ENCODE measurements at places on chromosomes 7 and 10. TPM values are rescaled to one million over a fixed set of nuclear protein-coding genes. Genes with fewer than 3 reads are reported as not detected.

FAM107B gene
- polyA plus RNA-seq: 112 TPM

ZNF727 gene
- polyA plus RNA-seq: 0.32 TPM

H2BK1 gene
- polyA plus RNA-seq: not detected

NMT2 gene
- 34.7 TPM for polyA plus RNA-seq

AS3MT gene
- polyA plus RNA-seq: 19.5 TPM

BICC1 gene
- 89.3 TPM for polyA plus RNA-seq

COL17A1 gene
- 0.29 TPM for polyA plus RNA-seq

TAS2R3 gene
- polyA plus RNA-seq: 0.19 TPM

TMEM196 gene
- polyA plus RNA-seq: not detected

DENND2A gene
- 40.4 TPM for polyA plus RNA-seq

MCM7 gene
- 157 TPM for polyA plus RNA-seq

MLXIPL gene
- 1.5 TPM for polyA plus RNA-seq

MAD1L1 gene
- polyA plus RNA-seq: 26.0 TPM

TSPAN33 gene
- polyA plus RNA-seq: 79.3 TPM

MEOX2 gene
- polyA plus RNA-seq: 3.1 TPM

RPEL1 gene
- 0.18 TPM for polyA plus RNA-seq

C10orf95 gene
- 0.62 TPM for polyA plus RNA-seq

FAM25A gene
- polyA plus RNA-seq: not detected

LIPM gene
- 0.11 TPM for polyA plus RNA-seq

CRPPA gene
- polyA plus RNA-seq: 5.2 TPM

SVOPL gene
- polyA plus RNA-seq: 2.3 TPM

CHN2 gene
- polyA plus RNA-seq: 20.8 TPM

PON1 gene
- polyA plus RNA-seq: 0.92 TPM

PNLIPRP1 gene
- 0.21 TPM for polyA plus RNA-seq

ZP3 gene
- polyA plus RNA-seq: 2.1 TPM

MMP21 gene
- 0.29 TPM for polyA plus RNA-seq

CHAT gene
- not detected for polyA plus RNA-seq

DNAJC1 gene
- polyA plus RNA-seq: 32.8 TPM

HYAL4 gene
- polyA plus RNA-seq: not detected

LLCFC1 gene
- 0.35 TPM for polyA plus RNA-seq

PGAM2 gene
- 2.9 TPM for polyA plus RNA-seq

ZNF467 gene
- polyA plus RNA-seq: 23.0 TPM

CPA4 gene
- 0.16 TPM for polyA plus RNA-seq

ADGRA1 gene
- 1.7 TPM for polyA plus RNA-seq

NRCAM gene
- 16.7 TPM for polyA plus RNA-seq

FRAT1 gene
- 4.0 TPM for polyA plus RNA-seq

TMEM236 gene
- 0.19 TPM for polyA plus RNA-seq

SPDYE8 gene
- 0.16 TPM for polyA plus RNA-seq

OR2A42 gene
- polyA plus RNA-seq: 1.0 TPM

AZGP1 gene
- polyA plus RNA-seq: 73.4 TPM

PRSS2 gene
- polyA plus RNA-seq: not detected

ELN gene
- 61.7 TPM for polyA plus RNA-seq

TMEM26 gene
- 7.7 TPM for polyA plus RNA-seq

DDX50 gene
- 65.4 TPM for polyA plus RNA-seq

MPP7 gene
- 7.5 TPM for polyA plus RNA-seq

ADCYAP1R1 gene
- polyA plus RNA-seq: 0.89 TPM

AVL9 gene
- polyA plus RNA-seq: 27.0 TPM

CDNF gene
- polyA plus RNA-seq: 2.7 TPM

NKX2-3 gene
- not detected for polyA plus RNA-seq

PTPN20 gene
- polyA plus RNA-seq: 3.0 TPM

CCL24 gene
- polyA plus RNA-seq: 0.36 TPM

ADAM22 gene
- polyA plus RNA-seq: 13.1 TPM

TSPAN12 gene
- 210 TPM for polyA plus RNA-seq

MDFIC gene
- 32.0 TPM for polyA plus RNA-seq
